CMK (cell line): ENCODE measurements at places on chromosomes 3 and 15.

GRCh38 chr15:36230776-36231175 lies 348.6 kb upstream of the CDIN1 start:
- DNase-seq, result no peak

DNA sequence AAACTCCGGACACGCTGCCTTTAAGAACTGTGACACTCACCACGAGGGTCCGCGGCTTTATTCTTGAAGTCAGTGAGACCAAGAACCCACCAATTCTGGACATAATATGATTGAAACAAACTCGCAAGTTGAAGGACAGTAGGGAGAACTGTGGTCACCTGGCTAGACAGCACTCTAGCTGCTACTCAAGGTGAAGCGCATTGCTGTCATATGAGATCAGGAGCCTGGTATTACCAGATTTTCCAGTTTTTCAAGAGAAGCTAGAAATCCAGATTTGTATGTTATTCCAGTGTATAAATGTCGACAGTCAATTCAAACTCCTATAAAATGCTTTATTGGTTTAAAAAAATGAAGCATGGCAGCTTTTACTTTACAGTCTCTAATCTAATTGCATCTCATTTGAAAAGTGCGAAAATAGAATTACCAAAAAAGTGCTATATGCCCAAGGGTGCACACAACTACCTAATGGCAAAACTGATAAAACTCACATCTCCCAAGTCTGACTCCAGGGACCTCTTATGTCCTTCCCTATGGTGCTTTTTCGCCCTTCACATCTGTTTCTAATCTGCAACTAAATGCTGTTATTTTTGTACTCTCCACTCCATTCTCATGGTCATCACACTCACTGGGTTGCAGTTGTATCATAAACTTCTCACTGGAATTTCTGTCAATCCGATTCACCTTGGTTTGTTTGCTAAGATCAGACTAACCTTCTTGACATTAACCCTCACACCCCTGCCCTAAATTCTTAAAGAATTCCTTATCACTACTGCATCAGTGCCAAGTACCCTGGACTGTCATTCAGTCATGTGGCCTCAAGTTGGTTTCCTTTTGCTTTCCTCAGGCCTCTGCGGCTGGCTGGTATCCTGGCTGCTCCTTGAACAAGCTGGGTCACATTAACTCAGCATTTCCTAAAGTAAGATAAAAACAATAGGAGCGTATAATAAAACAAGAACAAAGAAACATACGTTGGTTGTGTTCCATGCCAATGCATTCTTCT lies 31.5 kb upstream of the ARHGEF26 start:
- no peak for DNase-seq

DNA sequence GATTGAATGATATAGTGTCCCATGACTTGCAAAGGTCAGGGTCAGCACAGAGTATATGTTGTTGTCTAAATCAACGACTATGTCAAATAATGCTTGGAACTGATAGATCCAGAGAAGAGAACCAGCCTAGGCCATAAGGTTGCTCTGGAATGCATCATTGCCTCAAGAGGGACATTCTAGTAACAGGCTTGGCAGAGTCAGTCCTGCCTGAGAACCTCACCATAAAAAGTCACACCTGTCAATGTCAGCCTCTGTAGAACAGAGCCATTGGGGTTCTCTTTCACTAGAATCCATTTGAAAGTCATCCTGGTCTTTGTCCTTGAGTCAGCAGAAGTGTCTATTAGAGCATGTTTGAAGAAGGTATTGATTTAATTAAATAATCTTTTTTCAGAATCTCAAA lies 31.4 kb upstream of the UBE3A start:
- no peak for DNase-seq

DNA sequence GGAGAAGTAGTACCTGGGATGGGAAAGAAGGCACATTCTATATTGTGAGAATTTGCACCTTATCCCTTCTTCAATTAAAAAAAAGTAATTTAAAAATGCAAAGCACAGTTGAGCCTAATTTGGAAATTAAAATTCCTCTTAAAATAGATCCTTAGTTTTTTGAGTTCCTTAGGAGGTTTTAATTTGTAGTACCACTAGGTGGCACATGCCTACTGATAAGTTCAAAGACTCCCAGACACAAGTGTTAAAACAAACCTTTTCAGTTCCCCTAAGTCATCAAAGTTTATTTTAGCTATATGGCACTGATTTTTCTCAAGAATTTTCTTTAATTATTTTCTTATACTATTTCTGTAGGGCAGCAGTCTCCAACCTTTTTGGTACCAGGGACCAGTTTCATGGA lies 127.6 kb upstream of the AZI2 start:
- peak; percentile 3 for DNase-seq

DNA sequence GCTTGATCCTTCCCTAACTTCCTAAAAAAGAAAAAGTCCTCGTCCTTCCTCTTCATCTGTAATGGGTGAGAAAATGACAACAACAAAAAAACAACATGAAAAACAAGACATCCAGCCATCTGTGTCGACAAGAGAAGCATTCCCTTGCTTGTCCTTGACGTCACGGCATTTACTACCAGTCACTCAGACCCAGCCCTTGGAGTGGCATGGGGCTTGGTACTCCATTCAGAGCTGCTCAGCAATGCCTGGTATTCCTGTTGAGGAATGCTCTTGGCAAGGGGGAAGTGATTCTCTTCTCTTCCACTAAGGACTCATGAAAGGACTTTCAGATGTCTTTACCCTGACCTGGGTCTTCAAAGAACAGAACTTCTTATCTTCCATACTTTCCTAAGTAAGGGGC lies 339.7 kb upstream of the RASGRP1 start:
- no peak for DNase-seq

- DNase-seq, result no peak
Observed at GRCh38 chr3:195566797-195567196, 16.9 kb downstream of the APOD start.

- DNase-seq, result no peak
Observed at GRCh38 chr15:70099967-70100473, 2.3 kb upstream of the TLE3 start.

DNA sequence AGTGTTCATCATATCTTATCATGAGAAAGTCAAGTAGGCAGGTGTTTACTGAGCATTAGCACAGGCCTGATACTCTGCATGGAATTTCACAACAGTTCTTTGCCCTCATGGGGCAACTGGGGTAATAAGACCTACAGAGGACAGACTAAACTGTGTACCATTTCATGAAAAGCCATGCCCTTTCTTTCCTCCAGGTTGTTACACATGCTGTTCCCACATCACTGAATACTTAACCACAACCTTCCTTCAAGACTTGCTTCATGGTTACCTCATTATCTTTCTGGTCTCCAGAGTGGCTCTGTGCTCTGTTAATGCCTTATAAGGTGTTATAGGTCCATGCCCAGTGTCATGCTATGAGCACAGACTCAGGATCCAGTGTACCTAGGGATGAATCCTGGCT lies 28.2 kb upstream of the RSL24D1 start:
- DNase-seq, result no peak

DNA sequence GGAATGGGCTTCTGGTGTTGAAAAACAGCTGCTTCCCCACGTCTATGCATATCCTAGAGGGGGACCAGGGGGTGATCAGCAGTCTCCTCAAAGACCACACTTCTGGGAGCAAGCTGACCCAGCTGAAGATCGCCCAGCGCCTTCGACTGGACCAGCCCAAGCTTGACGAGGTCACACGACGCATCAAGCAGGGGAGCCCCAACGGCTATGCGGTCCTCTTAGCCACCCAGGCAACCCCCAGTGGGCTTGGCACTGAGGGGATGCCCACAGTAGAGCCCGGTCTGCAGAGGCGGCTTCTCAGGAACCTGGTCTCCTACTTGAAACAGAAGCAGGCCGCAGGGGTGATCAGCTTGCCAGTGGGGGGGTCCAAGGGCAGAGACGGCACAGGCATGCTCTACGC lies 2.5 kb downstream of the RBM15B start:
- DNase-seq, result no peak

GRCh38 chr3:155494332-155494731 lies 200.8 kb upstream of the STRIT1 start:
- no peak for DNase-seq

DNA sequence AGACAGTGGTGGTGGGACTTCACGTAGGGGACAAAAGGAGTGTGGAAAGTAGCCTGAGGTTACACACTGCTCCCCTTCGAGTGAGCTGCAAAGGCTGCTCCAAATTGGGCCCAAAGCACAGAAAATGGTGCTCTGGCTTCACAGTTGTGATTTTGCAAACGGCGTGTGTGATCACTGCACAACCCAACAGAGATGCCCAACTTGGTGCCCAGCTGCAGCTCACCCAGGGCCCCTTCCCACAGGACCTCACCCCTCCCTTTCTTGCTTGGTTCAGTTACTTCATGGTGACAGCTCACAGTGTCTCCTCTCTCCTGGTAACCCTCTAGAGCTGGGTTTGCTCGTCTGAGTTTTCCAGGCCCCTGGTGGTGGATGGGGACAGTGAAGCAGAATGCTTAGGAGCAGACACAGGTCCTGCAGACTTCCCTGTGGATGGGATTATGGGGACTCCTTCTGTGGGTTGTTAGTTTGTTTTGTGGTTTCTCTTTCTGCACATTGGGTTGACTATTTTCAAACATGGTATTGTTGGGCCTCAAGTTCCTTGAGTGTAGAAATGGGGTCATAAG lies 98.3 kb downstream of the TOP2B start:
- no peak for DNase-seq

DNA sequence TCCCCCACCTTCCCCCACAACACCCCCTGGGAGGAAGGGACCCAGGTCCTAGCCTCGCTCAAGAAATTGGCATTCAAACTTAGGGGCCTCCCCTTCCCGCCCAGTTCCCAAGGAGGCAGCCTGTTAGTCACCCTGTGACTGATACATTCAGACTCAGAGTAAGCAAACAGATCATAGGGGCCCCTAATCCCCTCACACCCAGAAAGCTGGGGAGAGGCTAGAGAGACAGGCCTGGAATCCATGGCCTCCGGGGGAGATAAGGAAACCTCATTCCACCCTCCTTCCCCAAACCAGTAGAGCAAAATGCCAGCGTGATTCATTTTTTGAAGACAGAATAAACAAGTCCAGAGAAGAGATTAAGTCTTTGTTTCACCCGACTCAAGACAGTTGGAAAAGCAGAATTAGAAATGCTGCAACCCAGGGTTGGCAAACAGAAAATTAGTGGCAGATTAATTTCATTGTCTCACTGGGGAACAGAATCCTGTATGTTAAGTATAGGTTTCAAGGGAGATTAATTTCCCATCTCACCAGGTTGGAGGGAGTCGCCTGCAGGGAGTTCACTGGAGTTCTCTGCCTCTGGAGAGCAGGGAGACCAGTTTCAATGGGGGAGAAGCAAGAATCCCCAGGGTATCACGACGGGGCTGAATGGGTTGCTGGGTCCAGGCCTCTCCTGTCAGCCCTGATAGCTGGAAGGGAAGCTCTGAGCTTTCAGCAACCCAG lies 268.3 kb downstream of the UACA start:
- DNase-seq, result no peak

GRCh38 chr15:63114465-63114864 lies 7.2 kb upstream of the LACTB start:
- DNase-seq, result no peak

- no peak for DNase-seq
Observed at GRCh38 chr3:10338164-10338470, 17.2 kb upstream of the SEC13 start.

- DNase-seq, result no peak
Observed at GRCh38 chr3:56054844-56055243, 413.4 kb downstream of the ERC2 start.

- no peak for DNase-seq
Observed at GRCh38 chr3:175526609-175527280, 667.6 kb downstream of the NAALADL2 start.

GRCh38 chr3:121834157-121834670 lies 646 bp downstream of the IQCB1 start:
- no peak for DNase-seq

DNA sequence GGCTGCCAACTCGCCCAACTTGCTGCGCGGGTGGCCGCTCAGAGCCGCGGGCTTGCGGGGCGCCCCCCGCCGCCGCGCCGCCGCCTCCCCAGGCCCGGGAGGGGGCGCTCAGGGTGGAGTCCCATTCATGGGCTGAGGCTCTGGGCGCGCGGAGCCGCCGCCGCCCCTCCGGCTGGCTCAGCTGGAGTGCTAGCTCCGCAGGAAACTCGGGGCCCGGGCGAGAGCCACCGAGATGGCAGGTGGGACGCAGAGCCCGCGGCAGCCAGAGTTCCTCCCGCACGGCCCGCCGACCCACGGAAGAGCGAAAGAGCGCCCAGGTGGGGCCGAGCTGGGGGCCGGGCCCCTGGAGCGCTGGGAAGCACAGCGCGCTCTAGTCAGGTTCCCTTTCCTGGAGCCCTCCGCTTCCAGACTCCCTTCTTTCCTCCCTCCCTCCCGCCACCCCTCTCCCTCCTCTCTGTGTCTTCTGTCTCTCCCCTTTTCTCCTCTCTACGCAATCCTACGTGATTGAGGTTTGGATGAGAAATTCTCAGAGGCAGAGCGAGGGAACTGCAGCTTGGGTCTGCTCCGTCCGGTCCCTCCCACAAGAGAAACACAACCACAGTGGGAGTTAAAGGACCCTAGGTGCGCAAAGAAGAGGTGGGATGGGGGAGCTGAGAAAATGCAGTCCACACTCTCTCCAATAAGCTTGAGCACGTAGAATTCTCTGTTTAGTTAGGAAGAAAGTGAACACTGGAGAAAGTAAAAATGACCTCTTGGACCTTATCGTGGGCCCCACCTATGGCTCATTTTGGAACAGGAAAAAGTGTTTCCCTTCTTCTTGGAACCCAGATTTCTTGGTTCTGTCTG lies 317.3 kb downstream of the FGF12 start:
- no peak for DNase-seq

- DNase-seq, result no peak
Observed at GRCh38 chr3:170563712-170564423, 22.0 kb downstream of the SLC7A14 start.

DNA sequence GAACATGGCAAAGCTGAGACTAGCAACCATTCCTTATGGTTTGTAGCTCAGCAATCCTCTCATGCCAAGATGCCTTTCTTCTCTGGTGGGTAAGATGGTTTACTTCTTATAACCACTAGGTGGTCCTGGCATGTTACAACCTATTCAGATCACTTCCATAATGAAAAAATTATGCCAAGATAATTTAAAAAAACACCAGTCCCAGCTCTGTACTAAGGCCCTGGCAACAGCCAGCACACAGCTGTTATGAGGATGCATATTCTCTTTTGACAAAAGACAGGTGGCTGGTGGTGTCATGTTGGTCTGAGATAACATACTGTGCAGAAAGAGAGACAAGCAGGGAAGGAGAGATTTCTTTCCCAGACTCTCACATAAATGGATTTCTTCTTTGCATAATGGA lies 65.7 kb upstream of the FRMD4B start:
- no peak for DNase-seq

GRCh38 chr3:72118628-72119027 lies 333.7 kb upstream of the PROK2 start:
- no peak for DNase-seq

- DNase-seq, result no peak
Observed at GRCh38 chr15:66196602-66197001, 56.9 kb downstream of the MEGF11 start.
